ENCODE measurements at places on chromosomes 7 and 10.

GRCh38 chr10:132444877-132445351, 47.9 kb downstream of the PWWP2B start:
- DNase-seq, result no peak

DNA sequence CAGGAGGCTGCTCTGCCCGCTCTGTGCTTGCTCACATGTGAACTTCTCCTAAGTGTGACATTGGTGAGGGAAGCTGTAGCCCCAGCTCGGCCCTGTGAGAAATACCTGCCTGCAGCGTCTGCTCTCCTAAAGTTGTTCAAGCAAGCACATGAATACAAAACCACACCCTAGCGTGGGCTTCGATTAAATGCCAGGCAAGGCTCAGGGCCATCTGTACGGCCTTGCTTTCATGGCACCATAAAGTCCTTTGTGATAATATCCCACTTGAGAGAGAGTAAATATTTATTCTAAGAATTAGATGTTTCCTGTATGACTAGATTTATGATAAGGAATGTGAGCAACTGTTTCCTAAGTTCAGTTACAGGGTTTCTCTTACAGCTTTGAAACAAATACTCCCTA, 262.8 kb upstream of the KLF14 start:
- peak; percentile 14 for DNase-seq

DNA sequence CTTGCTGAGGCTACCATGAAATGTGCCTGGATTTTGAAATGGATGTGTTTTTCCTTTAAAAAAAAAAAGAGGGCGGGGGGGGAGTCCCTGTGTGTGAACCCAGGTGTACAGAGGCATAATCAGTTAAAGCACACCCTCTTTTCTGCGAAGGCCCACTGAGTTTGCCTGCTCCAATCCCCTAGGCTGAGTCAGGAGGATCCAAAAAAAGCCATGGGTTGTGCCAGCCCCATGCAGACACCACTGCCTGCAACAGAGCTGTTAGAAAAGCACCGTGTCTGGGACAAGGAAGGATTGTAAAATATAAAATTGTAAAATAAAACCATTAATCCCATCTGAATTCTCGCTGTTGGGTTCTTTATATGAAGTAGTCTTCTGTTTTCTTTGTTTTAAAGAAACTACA, 217.9 kb downstream of the ADAM12 start:
- DNase-seq, result no peak

DNA sequence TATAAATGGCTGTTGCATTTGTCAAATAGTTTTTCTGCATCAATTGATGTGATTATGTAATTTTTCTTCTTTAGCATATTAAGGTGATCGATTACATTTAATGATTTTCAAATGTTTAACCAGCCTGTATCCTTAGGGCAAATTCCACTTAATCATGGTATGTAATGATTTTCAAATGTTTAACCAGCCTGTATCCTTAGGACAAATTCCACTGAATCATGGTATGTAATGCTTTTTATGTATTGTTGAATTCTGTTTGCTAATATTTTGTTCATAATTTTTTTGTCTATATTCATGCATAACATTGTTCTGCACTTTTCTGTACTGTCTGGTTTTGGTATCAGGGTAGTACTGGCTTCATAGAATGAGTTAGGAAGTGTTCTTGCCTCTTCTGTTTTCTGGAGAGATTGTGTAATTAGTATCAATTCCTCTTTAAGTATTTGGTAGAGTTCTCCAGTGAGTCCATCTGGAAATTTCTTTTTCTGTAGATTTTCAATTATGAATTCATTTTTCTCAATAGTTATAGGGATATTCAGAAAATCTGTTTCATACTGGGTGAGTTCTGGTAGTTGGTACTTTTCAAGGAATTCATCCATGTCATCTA, 393.2 kb upstream of the FOXK1 start:
- no peak for DNase-seq

GRCh38 chr10:3963191-3963673, 178.2 kb upstream of the KLF6 start:
- DNase-seq, result no peak

GRCh38 chr10:7971949-7972348, 82.5 kb upstream of the GATA3 start:
- no peak for DNase-seq

- DNase-seq, result no peak
Observed at GRCh38 chr10:109784236-109784635, 139.1 kb downstream of the XPNPEP1 start.

GRCh38 chr10:44703241-44704155, 207.6 kb upstream of the TMEM72 start:
- DNase-seq, result no peak

- DNase-seq, result no peak
Observed at GRCh38 chr10:122939856-122940543, 14.0 kb downstream of the C10orf88 start.

DNA sequence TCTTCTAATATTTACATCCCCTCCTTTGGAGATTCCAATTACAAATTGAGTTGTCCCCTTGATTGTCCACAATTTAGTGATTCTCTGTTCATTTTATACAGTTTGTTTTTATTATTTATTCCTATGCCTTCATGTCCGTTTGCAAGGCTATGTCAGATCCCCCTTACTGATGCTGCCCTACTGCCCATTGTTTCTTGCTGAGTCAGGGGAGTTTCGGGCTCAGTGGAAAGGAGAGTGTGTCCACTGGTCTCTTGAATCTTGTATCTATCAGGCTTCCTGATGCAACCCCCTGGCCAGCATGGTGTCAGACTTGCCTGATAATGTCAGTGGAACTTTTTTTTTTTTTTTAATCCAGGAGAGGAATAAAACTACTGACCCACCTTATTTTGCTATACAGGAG, 384.4 kb downstream of the CDC14C start:
- no peak for DNase-seq

GRCh38 chr7:1022801-1023465, 21.4 kb upstream of the GPR146 start:
- DNase-seq, result no peak

- no peak for DNase-seq
Observed at GRCh38 chr10:1089017-1089689, 33.0 kb downstream of the WDR37 start.
